ENCODE measurements at places on chromosomes 7 and 10. TPM values are rescaled to one million over a fixed set of nuclear protein-coding genes. Genes with fewer than 3 reads are reported as not detected.

ZNF488 gene
- 3.2 TPM for total RNA-seq

GRCh38 chr7:66380272-66380888, 175.2 kb downstream of the TPST1 start:
- no peak overlapping the region for H3K4me3 ChIP-seq
- H3K4me1 ChIP-seq = no peaks in the 10 kb centered on the region
- H3K36me3 ChIP-seq = peaks cover 28% of the 10 kb centered on the region

FFAR4 gene
- not detected for total RNA-seq

NEUROD6 gene
- not detected for total RNA-seq

DNA sequence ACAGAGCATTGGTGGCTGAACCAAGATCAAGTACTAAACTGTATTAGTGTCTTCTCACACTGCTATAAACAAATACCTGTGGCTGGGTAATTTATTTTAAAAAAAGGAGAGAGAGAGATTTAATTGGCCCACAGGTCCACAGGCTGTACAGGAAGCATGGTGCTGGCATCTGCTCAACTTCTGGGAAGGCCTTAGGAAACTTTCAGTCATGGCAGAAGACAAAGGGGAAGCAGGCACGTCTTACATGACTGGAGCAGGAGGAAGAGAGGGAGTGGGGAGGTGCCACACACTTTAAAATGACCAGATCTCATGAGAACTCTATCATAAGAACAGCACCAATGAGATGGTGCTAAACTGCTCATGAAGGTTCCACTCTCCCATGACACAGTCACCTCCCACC, 95.2 kb upstream of the JCAD start:
- H3K4me1 ChIP-seq = peaks cover under 1% of the 10 kb centered on the region
- DNase-seq = no peak
- H3K36me3 ChIP-seq = peaks cover 2% of the 10 kb centered on the region
- H3K4me3 ChIP-seq = no peak overlapping the region
- H3K27me3 ChIP-seq = no peaks in the 10 kb centered on the region
- H3K27ac ChIP-seq = no peak overlapping the region

DNA sequence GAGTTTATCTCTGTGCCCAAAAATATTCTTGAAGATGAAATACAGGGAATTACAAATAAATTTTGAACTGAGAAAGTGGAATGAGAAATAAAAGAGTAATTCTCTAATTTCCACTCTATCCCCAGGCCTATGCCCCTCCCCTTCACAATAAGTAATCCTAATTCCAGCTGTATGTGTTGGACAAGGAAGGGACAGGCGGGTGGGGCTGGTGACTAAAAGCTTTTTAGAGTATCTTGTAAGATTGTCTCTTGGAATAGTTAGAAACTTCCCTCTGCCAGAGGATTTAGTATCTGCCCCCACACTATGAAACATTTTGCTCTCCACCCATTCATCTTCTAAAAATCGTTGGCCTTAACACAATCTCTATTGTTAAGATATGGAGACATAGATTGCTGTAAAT, 199.2 kb downstream of the MBL2 start:
- no peaks in the 10 kb centered on the region for H3K4me1 ChIP-seq
- no peak for DNase-seq
- H3K4me3 ChIP-seq = no peak overlapping the region

FKBP6 gene
- total RNA-seq = not detected

OR2A5 gene
- total RNA-seq = not detected

IDI2 gene
- total RNA-seq = not detected

- peaks cover 3% of the 10 kb centered on the region for H3K36me3 ChIP-seq
- H3K27ac ChIP-seq = no peak overlapping the region
- DNase-seq = peak; percentile 22
- peaks cover 37% of the 10 kb centered on the region for H3K4me1 ChIP-seq
- peak overlapping the region; percentile 90 for H3K4me3 ChIP-seq
- peaks cover 32% of the 10 kb centered on the region for H3K27me3 ChIP-seq
Observed at GRCh38 chr10:33335801-33336581, 1.5 kb upstream of the NRP1 start.

DNA sequence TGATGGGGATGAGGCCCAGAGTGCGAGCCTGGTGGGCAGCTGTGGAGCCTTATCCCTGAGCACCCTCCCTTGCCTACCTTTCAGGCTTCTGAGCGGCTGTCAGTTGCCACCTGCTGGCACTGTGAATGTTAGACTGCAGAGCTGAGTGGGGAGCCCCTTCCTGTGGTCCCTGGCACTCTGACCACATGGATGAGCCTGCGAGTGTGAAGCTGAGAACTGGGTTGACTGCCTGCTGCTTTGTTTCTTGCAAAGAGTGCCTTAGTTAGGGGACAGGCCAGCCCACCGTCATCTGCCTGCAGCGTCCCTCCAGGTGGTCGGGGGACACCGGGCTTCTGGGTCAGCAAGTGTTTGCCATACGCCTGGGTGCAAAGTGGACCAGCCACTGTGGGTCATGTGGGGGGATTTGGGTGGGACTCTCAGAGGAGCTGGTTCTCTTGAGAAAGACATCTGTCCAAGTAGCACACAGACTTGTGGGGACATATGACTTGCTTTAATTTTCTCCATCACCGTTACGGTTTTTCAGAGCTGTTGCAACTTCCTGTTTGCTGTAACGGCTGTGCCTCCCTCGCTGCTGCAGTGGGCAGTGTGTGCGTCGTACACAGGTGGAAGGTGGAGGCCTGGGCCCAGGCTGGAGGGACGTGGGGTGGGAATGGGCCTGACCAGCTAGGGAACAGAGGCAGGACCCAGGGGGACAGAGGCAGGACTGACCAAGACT, 13.7 kb downstream of the INPP5A start:
- peaks cover 6% of the 10 kb centered on the region for H3K4me1 ChIP-seq
- H3K27ac ChIP-seq = no peak overlapping the region
- DNase-seq = no peak
- H3K36me3 ChIP-seq = no peaks in the 10 kb centered on the region
- no peaks in the 10 kb centered on the region for H3K27me3 ChIP-seq

- H3K27me3 ChIP-seq = no peaks in the 10 kb centered on the region
- H3K27ac ChIP-seq = no peak overlapping the region
- H3K4me1 ChIP-seq = no peaks in the 10 kb centered on the region
- no peak overlapping the region for H3K4me3 ChIP-seq
- no peak for DNase-seq
- no peaks in the 10 kb centered on the region for H3K36me3 ChIP-seq
Observed at GRCh38 chr10:62422068-62422590, 48.0 kb downstream of the ZNF365 start.

AGBL3 gene
- 5.5 TPM for total RNA-seq

DNA sequence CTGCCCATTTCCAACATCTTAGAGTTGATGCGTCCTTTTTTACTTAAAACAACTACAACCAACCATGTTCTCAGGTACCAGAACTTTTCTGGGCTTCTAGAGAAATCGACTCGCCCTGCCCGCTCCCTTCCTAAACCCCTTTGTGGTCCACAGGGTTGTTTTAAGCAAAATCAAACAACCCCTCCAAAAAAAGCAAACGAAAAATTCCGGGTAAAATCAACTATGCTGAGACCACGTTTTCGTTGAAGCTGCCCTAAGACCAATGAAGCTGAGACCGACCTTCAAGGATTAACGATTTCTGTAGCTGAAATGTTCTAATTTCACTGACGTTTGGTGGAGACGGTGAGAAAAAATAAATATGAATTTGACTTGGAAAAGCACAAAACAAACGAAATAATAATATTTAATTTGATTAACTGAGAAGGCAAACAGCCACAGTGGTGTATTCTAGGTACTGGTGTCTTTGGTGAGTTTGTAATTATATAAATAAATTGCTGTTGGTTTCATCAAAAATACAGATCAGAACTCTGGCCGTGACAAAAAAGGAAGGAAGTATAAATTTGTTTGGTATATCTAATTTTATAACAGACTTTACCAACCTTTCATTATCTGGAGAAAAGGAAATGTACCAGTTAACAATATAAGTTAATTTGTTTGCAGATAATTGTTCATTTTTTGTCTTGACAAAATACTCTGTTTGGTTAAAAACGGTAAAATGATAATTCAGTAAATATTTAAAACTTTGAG, 4.7 kb upstream of the IGF2BP3 start:
- H3K36me3 ChIP-seq = peaks cover 1% of the 10 kb centered on the region
- no peak for DNase-seq
- peaks cover 48% of the 10 kb centered on the region for H3K4me1 ChIP-seq
- H3K4me3 ChIP-seq = peak overlapping the region; percentile 97
- H3K27ac ChIP-seq = peak overlapping the region; percentile 98
- peaks cover 11% of the 10 kb centered on the region for H3K27me3 ChIP-seq

DNA sequence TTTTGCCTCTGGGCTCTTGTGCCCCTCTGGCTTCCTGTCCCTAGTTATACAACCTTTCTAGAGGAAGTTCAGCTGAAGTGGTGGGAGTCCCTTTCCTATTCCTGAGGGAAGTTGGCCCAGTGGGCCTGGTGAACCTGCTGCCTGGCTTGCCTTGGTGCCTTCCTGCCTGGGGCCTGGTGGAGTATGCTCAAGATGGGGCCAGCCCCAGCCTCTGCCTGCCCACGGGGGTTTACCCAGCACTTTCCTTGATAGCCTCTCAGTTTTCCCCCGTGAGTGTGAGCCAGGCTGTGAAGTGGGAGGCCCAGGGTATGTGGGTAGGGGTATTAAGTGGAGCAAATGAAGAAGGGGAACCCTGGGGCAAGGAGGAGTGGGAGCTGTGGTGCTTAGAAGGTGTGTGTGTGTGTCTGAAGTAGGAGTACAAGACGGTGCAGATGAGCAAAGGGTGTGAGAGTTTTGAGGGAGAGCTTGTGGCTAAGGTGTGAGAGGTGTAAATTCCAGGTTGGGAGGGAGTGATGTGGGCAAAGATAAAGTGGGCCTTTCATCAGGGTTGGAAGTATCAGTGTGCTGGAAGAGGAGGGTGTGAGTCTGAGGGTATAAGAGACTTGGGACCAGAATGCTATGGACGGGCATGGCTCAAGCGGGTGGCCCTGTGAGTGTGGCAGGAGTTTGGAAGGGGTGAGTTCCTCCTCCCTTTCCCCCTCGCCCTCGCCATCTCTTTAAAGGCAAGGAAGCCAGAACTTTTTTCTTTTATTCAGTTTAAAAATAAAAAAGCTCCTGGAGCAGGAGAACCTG, 10.9 kb upstream of the PAX2 start:
- DNase-seq = no peak
- H3K4me3 ChIP-seq = peak overlapping the region; percentile 33
- H3K27ac ChIP-seq = no peak overlapping the region
- H3K27me3 ChIP-seq = peaks cover 100% of the 10 kb centered on the region
- peaks cover 41% of the 10 kb centered on the region for H3K4me1 ChIP-seq

DNA sequence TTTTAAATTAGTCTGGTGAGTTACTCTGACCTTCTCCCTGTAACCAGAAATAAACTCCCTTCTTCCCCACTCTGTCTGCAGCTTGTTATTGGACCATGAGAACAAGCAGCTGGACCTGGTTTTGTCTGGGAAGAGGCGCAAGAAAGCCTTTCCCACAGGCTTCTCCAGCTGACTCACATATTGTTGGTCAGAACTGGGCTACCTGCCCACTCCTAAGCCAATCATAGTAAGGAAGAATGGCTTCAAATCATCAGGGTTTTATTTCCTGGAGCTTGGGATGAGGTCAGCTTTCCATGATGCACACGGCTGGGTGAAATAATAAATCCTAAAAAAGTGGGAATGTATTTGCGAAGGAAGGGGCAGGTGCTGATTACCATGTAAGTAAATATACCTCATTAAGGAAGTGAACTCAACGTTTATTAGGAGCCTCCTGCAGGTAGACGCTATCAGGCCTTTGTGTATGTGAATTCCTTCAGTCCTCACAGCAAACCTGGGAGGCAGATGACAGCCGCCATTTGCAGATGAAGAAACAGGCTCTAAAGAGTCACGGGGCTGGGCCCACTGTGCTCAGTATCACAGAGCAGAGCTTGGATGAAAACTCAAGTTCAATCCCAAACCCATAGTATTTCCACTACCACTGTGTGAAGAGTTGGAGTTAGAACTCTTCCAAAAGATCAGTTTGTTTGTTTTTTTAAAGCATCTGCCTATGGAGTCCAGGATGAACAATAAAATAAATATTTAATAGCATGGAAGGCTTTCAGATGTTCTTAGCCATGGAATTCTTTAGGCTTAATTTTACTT, 32.8 kb downstream of the IL15RA start:
- H3K4me1 ChIP-seq = peaks cover 5% of the 10 kb centered on the region
- no peaks in the 10 kb centered on the region for H3K36me3 ChIP-seq
- DNase-seq = no peak
- H3K4me3 ChIP-seq = no peak overlapping the region

- no peaks in the 10 kb centered on the region for H3K27me3 ChIP-seq
- no peak overlapping the region for H3K4me3 ChIP-seq
- H3K4me1 ChIP-seq = no peaks in the 10 kb centered on the region
- no peak overlapping the region for H3K27ac ChIP-seq
- no peaks in the 10 kb centered on the region for H3K36me3 ChIP-seq
- no peak for DNase-seq
Observed at GRCh38 chr7:4279216-4279615, 402.9 kb upstream of the FOXK1 start.

DNA sequence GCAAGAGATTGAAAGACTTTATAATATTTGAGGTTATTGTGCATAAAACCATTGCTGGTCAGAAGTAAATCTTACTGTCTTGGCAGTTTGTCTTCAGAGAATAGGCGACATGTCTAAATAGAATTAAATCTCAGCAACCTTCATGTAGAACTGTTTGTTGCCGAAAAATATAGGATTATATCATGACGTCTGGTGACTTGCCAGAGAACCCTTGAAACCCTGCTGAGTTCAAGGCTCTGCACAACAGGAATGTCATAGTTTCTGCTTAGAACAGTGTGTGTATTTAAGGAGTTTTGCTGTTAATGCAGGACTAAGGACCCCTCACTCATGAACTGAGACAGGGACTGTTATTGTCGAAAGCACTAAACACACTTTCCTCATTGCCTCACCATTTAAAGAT, 206.4 kb upstream of the ETV1 start:
- peak overlapping the region; percentile 5 for H3K27ac ChIP-seq
- peaks cover 44% of the 10 kb centered on the region for H3K4me1 ChIP-seq
- peak overlapping the region; percentile 24 for H3K4me3 ChIP-seq
- H3K36me3 ChIP-seq = peaks cover 11% of the 10 kb centered on the region
- DNase-seq = no peak

GRCh38 chr10:58275261-58275660, 6.3 kb downstream of the CISD1 start:
- H3K36me3 ChIP-seq = peaks cover 4% of the 10 kb centered on the region
- H3K4me3 ChIP-seq = no peak overlapping the region
- H3K27me3 ChIP-seq = no peaks in the 10 kb centered on the region
- peaks cover 15% of the 10 kb centered on the region for H3K4me1 ChIP-seq
- no peak for DNase-seq

- peaks cover 21% of the 10 kb centered on the region for H3K4me1 ChIP-seq
- H3K27ac ChIP-seq = no peak overlapping the region
- H3K27me3 ChIP-seq = no peaks in the 10 kb centered on the region
- no peaks in the 10 kb centered on the region for H3K36me3 ChIP-seq
Observed at GRCh38 chr7:39530971-39531370, 35.2 kb upstream of the YAE1 start.

GRCh38 chr7:78073609-78074382, 275.2 kb downstream of the PHTF2 start:
- no peak overlapping the region for H3K27ac ChIP-seq
- DNase-seq = no peak
- peaks cover 15% of the 10 kb centered on the region for H3K4me1 ChIP-seq
